ENCODE measurements at places on chromosomes 13 and 19.

DNA sequence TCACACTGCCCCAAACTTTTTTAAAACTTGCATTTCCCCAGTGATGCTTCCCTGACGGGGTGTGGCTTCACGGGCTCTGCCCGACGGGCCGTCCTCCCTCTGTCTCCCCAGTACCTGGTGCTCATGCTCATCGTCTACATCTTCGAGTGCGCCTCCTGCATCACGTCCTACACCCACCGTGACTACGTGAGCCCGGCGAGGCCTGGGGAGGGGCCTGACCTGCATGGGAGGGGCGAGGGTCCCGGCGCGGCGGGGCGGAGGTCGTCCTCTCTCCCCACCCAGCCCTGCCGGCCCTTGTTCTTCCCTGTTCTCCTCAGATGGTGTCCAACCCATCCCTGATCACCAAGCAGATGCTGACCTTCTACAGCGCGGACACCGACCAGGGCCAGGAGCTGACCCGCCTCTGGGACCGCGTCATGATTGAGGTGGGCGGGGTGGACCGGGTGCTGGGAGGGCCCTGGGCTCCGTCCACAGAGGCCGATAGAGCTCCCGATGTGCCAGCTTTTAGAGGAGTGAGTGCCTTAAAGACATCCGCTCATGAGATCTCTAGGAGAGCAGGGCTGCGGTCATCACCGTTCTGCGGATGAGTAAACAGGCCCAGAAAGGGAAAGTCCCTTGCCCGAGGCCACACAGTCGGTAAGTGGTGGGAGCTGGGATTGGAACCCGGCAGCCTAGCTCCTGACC lies 6.9 kb downstream of the UPK1A start:
- peak; percentile 59 for DNase-seq

DNA sequence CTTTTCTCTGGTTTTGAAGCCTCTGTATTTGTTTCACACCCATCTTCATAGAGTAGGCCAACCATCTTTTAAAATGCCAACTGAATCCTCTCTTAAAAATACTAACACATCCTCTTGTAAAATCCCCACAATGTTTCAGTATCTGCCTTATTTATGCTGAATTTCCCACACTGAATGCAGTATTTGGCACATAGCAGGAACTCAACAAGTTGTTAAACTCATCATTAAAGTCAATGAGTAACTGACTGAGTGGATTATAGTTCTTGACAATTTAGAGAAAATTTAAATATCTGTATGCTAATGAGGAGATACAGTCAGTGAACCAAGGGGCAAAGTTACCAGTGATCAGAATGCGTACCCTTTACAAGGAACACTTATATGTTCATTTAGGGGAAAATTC lies 505.5 kb upstream of the PCDH9 start:
- DNase-seq: no peak

DNA sequence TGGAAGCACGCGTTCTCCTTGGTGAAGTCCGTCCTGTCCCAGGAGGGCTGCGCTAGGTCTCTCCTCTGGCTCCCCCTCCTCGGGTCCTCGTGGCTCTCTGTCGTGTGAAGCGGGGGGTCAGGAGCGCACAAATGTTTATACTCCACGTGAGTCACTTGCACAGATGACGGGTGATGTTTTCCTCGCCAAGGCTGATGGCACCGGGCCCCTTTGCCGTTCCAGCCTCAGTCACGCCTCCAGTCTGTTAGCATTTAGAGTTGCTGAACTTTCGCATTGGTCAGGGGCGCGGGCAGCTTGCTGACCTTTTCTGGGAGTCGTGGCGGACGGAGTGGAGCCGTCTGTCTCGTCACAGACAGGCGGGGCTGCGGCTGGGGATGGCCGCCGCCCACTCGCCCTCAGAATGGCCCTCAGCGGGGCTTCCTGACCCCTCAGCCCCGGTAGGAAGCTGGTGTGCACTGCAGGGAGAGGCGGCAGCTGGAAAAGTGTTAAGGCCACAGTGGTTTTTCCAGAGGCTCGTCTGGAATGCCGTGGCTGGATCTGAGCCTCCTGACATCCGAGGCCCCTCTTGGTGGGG lies 13.7 kb downstream of the KLHL26 start:
- peak; percentile 85 for DNase-seq

DNA sequence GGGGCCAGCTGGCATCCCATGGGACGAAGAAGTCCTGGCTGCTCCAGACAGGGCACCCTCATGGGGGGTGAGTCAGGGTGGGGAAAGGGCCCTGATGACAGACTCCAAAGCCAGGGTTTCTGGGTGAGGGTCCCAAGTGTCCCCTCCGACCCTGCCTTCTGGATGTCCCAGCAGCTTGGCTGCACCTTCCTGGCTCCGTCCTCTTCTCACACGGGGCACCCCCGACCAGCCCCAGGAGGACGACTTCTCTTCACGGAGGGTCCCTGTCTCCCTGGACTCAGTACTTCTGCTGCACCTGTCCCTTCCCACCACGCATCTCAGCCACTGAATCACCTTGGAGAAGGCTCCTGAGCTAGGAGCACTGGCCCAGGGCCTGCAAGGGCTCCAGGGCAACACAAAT lies 19.9 kb downstream of the MIER2 start:
- no peak for DNase-seq

DNA sequence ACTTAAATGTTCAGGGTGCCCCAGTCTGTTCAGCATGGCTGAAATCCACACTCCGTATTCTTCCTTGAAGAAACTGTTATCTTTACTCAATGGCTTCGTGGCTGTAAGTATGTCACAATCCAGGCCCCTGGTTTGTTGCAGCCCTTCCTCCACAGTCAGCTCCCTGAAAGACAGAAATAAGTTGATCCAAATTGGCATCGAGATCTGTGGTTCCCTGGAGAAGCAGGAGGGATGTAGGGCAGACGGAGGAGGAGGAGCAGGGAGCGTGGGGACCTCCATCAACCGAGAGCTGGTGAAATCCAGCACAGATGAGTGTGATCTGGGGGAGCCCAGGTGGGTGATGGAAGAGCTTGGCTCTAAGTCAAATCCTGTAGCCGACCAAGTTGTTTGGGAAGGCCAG lies 304 bp downstream of the TSPAN16 start:
- DNase-seq: no peak

DNA sequence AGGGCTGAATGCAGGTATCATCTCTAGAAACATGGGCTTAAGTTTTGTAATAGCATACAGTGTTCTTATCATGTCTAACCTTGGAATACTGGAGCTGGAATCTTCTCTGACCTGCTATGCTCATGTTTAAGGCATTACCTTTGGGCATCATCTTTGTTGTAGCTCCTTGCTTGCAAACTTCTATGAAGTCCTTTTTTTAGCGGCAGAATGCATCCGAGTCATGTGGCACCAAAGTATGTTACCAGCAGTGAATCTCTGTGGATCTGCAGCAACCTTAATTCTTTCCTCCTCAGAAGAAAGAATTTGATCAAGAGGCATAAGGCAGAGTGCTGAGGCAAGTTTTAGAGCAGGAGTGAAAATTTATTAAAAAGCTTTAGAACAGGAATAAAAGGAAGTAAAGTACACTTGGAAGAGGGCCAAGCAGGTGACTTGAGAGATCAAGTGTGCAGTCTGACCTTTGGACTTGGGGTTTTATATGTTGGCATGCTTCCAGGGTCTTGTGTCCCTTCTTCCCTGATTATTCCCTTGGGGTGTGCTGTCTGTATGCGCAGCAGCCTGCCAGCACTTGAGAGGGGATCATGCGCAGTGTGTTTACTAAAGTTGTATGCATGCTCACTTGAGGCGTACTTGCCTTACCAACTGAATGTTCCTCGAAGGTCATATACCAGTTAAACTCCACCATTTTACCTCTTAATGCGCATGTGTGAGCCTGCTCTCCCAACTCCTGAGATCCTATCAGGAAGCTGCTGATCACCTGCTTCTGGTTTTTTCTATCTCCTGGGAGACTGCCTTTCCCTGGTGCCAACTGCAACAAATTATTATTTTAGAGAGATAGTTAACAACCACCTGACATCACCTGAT lies 115.5 kb downstream of the LACC1 start:
- DNase-seq: no peak

- no peak for DNase-seq
These were observed 53.3 kb upstream of the C13orf46 start for GRCh38 chr13:114027046-114027715.

DNA sequence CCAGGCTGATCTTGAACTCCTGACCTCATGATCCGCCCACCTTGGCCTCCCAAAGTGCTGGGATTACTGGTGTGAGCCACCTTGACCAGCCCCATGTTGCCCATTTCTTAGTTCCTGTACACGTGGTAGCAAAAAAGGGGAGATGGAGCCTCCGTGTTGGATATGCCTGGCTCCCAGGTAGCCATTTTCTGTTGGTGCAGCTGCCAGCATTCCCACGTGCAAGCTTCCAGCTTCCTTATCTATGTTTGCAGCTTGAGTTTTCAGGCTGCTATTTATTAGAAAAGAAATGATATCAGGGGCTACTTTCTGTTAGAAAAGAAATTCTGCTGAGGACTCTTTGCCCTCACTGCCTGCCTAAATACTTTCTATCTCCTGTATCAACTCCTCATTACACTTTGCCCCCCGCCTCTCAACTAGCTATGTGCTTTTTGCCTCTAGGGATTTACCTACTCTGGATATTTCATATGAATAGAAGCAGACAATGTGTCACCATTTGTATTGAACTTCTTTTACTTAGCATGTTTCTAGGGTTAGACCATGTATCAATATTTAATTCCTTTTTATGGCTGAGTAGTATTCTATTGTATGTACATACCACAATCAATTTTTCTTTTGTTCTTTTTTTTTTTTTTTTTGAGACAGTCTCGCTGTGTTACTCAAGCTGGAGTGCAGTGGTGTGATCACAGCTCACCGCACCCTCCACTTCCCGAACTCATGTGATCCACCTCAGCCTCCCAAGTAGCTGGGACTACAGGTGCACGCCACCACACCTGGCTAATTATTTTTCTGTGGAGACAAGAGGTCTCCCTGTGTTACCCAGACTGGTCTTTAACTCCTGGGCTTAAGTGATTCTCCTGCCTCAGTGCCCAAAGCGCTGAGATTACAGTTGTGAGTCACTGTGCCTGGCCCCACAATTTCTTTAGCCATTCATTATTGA lies 3.4 kb upstream of the TMED1 start:
- no peak for DNase-seq

DNA sequence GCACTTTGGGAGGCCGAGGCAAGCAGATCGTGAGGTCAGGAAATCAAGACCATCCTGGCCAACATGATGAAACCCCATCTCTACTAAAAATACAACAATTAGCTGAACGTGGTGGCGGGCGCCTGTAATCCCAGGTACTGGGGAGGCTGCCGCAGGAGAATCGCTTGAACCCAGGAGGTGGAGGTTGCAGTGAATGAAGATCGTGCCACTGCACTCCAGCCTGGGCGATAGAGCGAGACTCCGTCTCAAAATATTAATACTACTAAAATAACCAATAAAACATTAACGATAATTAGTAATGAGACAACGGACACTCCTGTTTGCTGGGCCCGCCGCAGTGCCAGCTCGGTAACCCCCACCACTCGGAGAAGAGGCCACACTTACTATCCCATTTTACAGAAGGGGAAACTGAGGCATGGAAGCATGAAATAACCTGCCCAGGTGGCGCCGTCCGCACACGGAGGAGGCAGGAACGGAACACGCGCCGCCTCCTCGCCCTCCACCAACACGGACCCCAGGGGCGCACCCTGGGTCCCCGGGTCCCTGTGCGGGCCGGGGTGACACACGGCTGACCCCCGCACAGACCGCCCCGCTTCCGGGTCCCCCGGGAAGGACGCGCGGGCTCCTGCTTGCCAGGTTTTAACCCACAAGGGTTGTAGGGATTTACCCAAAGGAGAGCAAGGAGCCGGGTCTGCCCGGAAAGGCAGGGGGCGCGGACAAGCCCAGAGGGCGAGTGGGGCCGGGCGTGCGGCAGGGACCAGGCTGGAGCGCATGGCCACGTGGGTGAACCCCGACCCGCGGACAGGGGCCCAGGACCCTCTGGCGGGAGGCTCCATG lies 1.6 kb downstream of the R3HDM4 start:
- DNase-seq: no peak

DNA sequence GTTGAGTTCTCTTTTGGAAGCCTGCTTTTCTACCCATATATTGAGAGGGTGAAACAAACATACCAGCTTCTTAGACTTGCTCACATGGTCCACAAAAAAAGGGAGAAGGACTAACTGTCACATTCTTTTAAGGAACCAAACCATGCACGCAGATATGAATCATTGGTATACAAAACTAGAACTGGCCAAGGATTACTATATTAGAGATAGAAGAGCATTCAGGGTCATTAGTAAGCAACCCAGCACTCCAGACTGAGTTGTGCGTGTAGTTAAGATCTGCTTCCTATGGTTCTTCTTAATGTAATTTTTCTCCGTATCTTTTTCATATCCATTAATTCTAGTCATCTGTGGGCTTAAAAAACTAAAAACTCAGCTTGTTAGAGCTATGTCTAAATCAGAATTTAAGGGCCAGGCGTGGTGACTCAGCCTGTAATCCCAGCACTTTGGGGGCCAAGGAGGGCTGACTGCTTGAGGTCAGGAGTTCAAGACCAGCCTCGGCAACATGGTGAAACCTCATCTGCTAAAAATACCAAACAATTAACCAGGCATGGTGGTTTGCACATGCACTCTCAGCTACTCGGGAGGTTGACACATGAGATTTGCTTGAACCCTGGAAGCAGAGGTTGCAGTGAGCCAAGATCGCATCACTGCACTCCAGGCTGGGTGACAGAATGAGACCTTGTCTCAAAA lies 19.6 kb downstream of the ALG5 start:
- DNase-seq: peak; percentile 41

DNA sequence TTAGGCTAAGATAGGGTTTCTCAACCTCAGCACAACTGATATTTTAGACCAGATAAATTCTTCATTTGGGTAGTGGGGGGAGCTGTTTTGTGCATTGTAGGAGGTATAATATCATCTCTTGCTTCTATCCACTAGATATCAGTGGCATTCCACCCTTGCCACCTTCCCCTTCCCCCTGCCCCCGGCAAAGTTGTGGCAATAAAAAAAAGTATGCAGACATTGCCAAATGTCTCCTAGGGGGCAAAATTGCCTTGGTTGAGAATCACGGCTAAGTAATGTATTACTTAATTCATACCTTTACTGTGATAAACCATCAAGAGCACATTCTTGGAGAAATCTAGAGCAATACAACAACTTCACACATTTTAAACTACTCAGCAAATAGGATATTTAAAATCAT lies 51.4 kb downstream of the UBL3 start:
- DNase-seq: no peak

DNA sequence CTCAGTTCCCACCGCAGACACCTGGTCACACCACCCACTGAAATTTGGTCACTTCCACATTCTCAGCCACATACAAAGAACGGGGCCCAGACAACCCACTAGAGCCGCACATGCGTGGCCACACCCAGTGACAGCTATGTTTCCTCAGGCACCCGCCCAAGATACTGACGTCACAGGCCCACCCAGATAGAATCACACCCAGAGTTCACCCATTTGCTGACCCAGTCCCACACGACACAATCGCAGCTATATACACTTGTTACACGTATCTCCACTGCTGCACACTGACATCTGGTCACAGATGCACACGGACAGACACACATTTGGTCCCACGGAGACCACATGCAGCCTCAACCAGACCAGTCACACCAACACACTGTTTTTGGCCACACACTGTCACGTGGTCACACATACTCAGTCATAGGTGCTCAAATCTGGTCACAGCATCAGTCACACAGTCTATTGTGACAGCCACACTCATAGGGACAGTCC lies 2.9 kb downstream of the NUMBL start:
- DNase-seq: peak; percentile 96

GRCh38 chr13:41200126-41200525 lies 5.8 kb upstream of the KBTBD7 start:
- peak; percentile 65 for DNase-seq
